CD4-positive, alpha-beta T cell treated with Interleukin-1 beta for 1 hour (primary cell): ENCODE measurements at places on chromosomes 3 and 15.

DNA sequence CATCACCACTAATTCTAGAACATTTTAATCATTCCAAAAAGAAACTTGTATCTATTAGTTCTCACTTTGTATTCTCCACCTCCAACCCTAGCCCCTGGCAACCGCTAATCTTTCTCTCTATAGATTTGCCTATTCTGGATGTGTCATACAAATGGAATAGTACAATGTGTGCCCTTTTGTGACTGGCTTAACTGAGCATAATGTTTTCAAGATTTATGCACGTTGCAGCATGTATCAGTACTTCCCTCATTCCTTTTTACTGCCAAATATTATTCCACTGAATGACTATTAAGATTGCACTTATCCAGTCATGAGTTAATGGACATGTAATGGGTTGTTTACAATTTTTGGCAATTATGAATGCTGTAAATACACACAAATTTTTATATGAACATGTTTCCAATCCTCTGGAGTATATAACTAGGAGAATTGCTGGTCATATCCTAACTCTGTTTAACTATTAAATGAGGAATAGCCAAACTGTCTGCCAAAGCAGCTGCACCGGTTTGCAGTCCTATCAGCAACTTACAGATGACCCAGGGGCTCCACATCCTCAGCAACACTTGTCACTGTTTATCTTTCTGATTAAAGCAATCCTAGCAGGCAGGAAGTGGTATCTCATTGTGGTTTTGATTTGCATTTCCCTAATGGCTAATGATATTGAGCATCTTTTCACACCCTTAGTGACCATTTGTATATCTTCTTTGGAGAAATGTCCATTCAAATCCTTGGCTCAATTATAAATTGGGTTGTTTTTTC is 42.9 kb downstream of the DCUN1D1 start:
- no peak for DNase-seq

GRCh38 chr15:90665288-90666134 is 51.6 kb upstream of the BLM start:
- DNase-seq, result peak; percentile 63

DNA sequence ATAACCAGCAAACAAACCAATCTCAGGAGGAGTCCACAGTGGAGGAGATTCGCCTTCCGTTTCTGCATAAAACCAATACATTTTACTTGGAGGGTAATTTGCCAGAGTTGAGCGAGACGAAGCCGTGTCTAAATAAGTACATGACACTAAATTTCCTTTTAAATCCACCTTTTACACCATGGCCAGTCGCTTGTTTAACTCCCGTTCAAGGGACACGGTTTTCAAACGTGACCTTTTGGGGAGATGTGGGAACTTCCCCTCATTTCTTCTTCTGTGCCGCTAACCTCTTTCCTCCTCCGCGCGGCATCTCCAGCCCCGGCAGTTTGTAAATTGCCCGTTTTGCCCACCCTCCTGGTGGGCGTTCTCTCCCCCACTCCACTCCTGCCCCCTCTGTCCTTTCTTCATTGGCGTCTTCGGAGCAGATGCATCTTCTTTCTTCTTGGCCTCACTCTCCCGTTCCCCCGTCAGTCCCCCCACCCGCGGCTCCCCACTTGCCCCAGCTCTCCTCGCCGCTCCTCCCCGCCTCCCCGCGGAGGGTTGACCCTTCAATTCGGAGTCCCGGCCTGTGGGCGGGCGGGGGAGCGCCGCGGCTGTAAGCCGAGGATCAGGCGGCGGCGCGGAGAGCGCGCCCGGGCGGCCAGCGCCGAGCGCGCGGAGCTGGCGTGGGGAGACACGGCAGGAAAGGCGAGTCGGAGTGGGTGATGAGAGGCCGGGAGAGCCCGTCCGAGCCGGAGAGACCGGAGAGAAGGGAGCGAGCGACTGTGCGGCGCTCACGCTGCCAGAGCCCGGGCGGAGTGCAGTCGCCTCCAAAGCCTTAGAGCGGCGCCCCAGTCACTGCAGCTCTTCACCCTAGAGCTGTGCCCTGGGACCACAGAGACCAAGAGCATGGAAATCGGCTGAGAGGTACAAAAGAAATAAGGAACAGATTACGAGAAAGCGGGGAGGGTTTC is at the start of gene NLGN1:
TSS of gene NLGN1 (plus strand) at position 584 of the 950 bp plus-strand sequence.
- no peak for DNase-seq

GRCh38 chr15:84616235-84616634 is 15.4 kb downstream of the ZSCAN2 start:
- DNase-seq, result no peak

DNA sequence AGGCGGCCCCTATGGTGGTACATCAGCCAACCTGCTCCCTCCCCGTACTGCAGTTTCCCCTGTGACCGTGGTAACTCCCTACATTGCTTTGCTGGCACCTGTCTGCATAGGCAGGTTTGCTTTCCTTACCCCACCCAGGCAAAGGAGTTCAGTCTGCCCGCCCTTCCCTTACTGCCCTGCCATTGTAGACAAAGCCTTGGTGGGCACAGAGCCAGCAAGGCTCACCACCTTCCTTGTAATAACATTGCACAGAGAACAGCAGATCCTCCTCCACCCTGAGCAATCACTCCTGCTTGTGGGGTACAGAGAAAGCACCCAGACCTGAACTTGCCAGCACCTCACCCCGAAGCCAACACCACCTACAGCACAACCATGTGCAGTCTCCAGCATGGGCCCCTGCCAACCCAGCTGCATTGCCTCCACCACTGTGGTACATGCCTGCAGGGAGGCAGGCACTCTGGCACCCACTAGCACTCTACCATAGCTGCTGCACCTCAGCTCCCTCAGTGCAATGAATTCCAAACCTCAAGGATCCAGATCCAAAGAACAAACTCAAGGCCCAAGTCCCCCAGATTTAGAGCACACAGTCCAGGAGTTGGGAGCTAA is 192.7 kb upstream of the KCNMB2 start:
- no peak for DNase-seq

GRCh38 chr3:159763602-159764489 is 224.8 kb upstream of the IL12A start:
- no peak for DNase-seq

DNA sequence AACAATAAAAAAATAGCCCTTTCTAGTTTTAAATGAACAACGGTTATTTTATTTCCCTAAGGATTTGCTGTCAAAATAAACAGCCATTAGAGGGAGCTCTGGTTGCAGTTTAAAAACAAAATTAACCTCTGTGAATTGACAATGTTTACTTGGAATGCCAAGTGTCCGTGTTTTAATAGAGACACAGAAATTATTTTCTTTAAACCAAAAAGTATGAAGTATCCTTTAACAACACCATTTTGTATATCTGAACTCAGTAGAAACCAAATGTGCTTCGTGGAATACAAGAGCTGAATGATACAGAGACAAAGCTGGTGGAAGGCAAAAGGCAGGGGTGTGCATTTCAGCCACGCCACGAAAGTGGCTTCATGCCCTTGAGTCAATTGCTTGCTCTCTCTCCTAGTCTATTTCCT is 74.4 kb downstream of the MOBP start:
- DNase-seq, result no peak

DNA sequence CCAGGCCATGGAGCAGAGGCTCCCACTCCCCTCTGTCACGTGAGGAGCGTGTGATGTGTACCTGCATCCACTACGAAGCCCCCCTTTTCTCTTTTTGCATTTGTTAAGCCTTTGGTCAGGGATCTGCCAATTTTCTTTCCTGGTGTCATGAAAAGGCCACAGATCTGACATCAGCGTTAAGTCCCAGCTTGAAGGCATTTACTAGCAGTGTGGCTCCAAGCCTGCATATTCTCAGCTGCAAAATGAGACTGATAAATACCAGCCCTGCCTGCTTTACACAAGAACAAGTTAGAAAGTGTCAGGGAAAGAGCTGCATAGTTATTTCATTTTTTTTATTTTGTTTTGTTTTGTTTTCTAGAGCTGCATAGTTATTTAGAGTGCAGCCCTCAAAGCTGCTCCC is 2.3 kb upstream of the ANKRD63 start:
- DNase-seq, result no peak

DNA sequence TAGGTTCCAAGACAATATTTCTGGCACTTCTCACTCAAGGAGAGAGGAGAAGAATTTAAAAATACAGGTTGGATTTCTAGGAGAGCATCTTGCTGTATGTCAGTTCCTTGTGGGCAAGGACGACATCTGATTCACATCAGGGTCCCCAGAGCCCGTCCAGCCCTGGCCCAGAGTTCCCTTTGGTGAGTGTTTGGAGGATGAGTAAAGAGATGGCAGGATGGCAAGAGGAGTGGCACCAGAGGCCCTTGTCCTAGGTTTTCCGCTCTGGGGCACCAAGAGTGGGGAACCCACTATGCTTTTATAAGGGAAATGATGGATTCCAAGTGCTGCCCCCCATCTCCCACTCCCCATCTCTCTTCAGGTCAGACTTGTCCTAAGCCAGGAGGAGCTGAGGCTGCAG is 181.8 kb downstream of the TBC1D2B start:
- DNase-seq, result no peak

DNA sequence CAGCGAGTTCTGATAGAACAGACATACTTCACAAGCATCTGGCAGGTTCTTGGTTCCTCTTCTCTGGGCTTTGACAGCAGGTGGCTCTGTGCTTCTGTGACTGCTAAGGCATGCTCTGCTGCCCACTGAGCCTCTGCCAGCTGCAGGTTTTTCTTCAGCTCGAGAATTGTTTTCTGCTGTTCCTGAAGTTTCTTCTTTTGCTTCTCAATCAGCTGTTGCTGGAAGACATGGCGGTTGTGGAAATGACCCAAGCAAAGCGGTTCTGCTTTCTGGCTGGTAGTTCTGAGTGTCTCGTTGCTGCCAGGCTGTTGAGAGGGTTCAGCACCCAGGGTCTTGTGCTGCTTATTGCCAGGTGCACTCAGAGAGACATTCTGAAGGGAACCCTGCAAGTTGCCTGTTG is 50.8 kb downstream of the CCDC191 start:
- DNase-seq, result no peak

DNA sequence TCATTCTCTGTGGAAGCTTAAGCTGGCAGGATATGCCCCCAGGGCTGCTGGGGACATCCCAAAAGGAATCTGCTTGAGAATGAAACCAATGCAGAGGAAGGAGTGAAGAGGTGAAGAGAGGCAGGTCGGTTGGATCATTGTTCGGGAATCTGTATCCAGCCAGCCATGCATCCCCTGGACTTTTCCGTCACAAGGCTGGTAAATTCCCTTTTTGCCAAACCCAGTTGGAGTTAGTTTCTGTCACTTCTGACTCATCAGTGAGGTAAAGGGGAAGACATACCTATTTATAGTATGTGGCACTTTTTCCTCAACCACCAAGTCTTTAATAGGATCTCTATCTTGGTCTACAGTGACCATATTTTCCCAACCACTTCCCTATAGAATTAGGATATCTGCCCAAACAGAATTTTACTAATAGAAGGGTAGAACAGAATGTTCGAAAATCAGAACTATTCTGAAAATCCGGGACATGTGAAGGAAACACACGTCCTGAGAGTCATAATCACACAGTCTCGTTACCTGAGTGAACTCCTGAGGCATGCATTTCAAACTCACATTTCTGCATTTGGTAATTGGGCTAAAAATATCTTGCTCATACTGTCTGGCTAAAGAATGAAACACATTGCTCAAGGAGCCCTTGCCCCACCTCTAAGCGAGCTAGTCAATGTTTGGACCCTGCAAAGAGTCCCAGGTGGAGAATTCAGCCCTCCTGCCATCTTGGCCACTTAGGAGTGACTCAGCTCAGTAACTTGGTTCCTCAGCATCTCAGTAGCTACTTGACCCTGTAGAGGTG is 289.7 kb upstream of the ADAMTS9 start:
- no peak for DNase-seq

DNA sequence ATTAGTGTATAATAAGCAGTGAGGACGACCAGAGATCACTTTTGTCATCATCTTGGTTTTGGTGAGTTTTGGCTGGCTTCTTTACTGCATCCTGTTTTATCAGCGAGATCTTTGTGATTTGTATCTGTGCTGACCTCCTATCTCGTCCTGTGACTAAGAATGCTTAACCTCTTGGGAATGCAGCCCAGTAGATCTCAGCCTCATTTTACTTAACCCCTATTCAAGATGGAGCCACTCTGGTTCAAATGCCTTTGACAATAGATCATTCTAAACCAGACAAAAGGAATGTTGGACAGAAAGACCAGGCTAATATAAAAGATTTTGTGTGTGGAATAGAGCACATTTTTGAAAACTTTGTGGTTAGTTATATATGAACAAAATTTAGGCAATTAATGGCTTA is 618.5 kb upstream of the BCHE start:
- no peak for DNase-seq

DNA sequence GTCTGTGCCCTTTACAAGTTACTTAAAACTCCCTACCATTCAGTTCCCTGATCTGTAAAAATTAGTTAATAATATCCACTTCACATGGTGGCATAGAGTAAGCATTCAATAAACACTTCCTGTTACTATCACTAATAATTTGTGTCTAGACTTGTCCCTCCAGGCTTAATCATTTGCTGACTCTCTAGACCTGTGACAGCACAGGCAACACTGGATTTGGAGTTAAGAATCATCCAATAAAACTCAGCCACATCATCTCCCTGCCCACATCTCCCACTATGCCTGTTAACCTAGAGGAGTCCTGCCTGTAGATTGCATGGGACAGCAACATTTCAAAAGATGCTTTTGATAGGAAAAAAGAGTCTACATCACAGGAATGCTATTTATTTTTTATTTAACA is 564.6 kb downstream of the MFSD1 start:
- DNase-seq, result no peak

DNA sequence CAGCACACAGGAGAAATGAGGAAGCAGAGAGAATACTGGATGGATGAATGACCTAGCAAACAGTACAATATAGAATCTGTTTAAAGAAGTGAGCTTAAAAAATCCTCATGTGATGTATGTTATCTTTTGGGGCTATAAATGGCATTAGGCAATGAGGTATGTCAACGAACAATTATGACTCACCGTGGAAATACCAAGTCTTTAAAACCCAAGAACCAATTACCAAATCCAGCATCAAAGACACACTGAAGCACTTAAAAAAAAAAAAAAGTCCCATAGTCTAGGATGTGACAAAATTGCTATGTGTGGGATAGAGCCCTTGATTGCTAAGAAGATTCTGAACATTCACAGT is 36.3 kb upstream of the HERC1 start:
- no peak for DNase-seq

DNA sequence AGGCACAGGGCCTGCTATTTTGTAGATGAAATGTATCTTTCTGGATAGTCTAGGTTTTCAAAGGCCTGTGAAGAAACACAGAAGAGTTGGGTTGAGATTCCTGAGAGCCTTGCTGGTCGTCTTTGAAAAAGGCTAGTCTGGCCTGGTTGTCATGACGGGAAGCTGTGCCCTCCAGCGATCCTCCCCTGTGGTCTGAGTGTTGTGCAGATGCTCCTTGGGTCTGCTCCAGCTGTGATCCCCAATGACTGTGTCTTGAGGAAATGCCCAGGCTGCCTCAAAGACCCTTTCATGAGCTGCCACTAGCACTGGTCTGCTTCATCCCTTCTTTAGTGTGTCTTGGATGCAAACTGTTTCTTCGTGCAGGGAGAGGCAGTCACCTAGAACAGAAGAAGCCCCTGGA is 111.0 kb upstream of the SYNPR start:
- no peak for DNase-seq

GRCh38 chr3:105834768-105835167 is 34.0 kb downstream of the CBLB start:
- DNase-seq, result no peak

- no peak for DNase-seq
These were observed 52.1 kb downstream of the LSAMP start for GRCh38 chr3:116393199-116393598.

GRCh38 chr3:168002786-168003368 is 92.8 kb downstream of the GOLIM4 start:
- no peak for DNase-seq

- peak; percentile 36 for DNase-seq
These were observed 30.0 kb upstream of the NR2E3 start for GRCh38 chr15:71780115-71780976.

GRCh38 chr3:101571028-101571895 is 2.7 kb upstream of the PCNP start:
- no peak for DNase-seq
